ENCODE measurements at places on chromosomes 6 and 20.

DNA sequence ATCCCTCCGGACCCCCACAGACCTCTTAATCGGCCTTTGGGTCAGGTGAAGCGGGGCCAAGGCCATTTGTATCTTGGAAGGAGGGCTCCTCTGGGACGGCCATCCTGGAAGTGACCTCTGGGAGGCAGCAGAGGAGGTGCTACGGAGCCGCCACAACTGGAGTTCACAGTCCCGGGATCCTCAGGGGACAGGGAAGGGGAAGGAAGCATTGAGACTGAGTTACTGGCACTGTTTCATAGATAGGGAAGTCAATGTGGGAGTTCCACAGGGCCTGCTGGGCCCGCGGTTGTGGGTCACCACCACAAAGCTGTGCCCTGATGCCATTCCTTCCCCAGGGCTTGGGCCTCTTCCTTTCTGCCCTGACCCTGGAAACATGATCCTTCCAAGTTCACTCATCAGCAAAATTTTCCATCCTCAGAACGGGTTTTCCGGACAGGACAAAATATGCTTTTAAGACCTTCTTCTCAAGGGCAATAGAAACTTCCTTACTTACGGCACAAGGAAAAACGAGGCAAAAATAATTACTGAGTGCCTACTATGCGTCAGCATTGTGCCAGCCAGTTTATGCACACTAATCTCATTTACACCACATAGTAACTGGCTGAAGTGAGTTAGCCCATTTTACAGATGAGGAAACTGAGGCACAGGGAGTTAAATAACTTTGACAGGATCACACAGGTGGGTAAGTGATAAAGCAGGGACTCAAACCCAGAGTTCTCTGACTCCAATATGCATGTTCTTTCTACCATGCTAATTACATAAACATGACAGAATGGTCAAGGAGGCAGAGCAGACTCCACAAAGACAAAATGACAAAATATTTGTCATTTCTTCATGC is 143.8 kb downstream of the UNC5CL start:
- no peak for DNase-seq

GRCh38 chr6:16238963-16239797 is 793 bp downstream of the GMPR start:
- no peak for DNase-seq

DNA sequence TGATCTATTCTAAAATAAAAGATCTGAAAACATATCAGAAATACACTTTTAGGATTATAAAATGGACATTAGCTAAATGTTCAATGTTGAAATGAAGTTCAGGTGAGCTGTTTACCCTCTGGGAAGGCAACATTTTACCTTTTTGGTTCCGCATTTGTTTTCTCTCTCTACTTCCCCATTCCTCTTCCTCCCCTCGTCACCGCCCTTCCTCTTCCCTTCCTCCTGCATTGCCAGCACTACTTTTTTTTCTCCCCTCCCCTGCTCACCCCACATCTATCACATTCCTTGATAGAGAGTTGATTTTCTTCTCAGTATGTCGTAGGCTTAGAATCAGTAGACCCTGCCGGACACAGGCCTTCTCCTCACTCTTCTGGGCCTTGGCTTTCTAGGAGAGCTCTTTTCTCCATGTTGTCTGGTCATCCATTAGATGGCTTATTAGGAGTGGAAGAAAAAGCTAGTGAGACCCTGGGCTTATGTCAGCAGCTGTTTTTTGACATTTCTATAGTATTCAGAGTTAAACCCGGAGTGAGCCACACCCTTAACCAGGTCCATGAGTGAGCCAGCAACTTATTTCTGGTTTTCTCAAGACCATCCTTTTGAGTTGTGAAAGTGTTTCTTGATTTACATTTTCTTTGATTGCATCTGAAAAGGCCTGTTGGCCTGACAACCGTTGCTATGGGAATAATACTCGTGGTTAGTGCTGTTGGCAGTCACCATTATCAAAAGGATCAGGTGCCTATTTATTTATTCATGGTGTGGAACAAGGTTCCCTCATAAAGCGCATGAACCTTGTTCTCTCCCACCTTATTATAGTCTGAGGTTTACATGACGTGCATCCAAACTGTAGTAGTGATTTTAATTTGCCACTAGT is 90.9 kb downstream of the DTD1 start:
- no peak for DNase-seq

GRCh38 chr6:75409928-75410327 is 83.7 kb downstream of the FILIP1 start:
- DNase-seq, result no peak

Measured in AG09319 (cell line).